ENCODE measurements at places on chromosomes 5 and 9.

DNA sequence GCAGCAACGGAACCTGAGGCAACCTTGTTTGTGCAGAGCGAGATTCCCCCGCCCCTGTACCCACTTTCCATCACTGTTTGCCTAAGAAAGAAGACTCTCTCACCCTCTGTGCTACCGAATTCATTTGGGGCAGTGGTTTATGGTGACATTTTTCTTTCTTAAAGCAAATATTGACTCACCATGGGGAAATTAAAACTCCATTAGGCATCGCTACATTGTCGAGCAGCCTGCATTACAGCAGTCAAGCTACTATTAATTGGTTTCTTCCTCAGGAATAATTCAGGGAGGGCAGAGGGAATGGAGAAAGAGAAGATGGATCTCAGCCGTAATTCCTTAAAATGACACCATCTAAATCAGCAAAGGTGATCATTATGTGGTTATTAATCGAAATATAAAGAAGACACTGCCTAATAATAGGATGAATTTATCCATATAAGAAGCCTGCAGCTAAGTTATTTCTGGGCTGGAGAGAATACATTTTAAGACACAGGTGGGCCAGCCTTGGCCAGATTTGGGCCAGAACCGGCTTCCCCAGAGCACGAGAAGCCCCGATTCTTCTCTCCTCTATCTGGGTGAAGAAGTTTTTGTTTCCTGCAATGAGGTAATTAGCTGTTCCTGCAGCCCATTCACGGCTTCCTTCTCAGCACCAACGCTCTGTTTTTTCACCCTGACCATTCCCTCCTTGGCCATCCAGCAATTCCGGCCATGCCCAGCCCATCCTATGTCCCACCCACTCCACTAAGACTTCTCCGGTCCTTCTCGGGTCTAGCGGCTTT lies 16.8 kb downstream of the CFAP77 start:
- no peak for DNase-seq

DNA sequence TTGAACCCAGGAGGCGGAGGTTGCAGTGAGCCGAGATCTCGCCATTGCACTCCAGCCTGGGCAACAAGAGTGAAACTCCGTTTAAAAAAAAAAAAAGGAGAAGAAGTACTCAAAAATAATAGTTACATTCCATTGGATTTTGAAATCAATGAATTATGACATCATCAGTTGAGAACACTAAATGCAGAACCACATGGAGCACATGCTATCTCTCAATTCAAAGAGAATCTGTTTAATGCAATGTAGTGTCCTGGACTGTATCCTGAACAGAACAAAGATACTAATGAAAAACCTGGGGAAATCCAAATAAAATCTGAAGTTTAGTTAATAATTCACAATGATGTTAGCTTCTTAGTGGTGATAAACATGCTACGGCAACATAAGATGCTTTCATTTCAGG lies 20.3 kb downstream of the CDC14B start:
- no peak for DNase-seq

DNA sequence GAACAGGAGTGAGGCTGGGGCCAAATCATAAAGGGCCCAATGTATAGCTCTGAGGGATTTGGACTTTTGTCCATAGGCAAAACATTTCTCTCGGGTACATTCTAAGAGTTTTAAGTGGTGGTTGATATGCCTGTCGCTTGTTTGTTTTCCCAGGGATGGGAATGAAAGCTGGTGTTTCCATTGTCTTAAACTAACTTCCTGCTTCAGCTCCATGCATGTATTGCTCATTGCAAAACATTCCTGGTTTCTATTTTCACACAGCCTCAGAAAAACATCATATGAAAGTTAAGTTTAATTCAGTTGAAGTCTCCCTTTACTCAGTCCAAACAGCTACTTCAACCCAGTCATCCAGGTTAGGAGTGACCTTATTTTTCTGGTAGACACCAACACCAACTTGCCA lies 235.0 kb downstream of the ACTL7B start:
- peak; percentile 28 for DNase-seq

DNA sequence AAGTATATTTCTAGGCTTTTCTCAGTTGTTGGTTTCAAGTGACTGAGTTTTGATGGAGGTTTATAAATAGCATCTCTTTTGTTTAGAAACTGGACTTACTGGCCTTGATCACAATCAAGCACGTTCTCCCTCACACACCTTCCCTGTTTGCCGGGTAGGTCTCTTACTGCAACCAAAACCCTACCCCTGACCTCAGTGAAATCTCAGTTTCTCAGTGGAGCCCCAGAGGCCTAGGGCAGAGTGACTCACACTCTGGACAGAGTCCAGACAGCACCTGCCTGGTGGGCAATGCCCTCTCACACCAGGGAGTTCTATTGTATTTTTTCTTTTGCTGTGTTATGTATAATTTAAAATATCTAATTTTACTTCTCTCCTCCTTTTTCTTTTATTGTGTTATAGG lies 48.4 kb upstream of the EPB41L4B start:
- DNase-seq = no peak

- DNase-seq = peak; percentile 78
Measured at GRCh38 chr5:137833463-137833862, 34.2 kb upstream of the MYOT start.

- DNase-seq = no peak
Measured at GRCh38 chr5:144356489-144356888, 185.8 kb downstream of the KCTD16 start.

GRCh38 chr9:16099732-16100536 lies 547.1 kb downstream of the CCDC171 start:
- DNase-seq = no peak

GRCh38 chr5:165579911-165580310 lies 2074.5 kb downstream of the MAT2B start:
- DNase-seq = peak; percentile 1

DNA sequence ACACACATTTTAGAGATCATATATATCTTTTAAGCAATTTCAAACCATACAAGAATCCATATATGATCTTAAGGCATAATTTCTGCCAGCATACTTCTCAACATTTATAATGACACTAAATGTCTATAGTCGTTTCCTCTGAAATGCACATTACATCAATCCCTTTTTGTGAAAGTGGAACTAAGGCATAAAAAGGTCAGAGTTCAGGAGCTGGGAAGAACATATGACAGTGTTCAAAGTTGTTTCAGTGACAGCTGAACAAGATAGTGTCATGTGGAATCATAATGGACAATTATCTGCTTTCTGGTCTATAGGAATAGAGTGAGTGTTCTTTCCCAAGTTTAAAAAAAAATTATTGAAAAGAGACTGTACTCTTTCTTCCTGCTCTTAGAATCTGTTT lies 2.4 kb upstream of the MOB3B start:
- no peak for DNase-seq

- DNase-seq = no peak
Measured at GRCh38 chr5:58335518-58335917, 124.4 kb downstream of the PLK2 start.

GRCh38 chr9:35102465-35102768 lies 514 bp downstream of the STOML2 start:
- no peak for DNase-seq

DNA sequence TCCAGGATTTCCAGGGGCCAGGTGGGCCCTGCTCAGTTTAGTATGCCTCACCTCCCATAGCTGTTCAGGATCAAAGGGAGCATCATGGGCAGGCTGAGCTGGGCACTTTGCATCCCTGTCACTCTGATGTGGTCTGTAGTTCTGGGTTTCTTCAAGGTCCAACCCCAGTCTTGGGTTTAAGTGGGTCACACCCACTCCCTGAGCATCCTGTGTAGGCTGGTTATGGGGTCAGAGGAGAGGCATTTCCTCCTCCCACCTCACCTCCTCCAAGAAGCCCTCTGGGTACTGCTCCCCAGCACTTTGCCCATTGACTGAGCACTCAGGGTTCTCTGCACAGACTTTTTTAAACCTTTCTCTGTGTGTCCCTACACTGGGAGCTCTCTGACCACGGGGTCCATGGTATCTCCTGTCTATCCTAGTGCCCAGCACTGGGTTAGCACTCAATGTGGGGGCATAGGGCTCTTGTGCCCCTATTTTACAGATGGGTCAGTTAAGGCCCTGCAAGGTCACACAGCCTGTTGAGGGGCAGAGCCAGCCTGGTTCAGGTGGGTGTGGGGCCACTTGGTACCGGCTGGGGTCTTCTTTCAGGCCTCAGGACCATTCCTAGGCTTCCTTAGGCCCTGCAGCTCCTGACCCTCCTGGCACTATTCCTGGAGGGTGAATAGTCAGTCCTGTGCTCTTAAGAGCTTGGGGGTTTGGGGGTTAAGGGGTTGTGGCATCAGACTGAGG lies 19.0 kb downstream of the CXXC5 start:
- peak; percentile 61 for DNase-seq

GRCh38 chr5:118651002-118651401 lies 337.3 kb downstream of the DTWD2 start:
- no peak for DNase-seq

DNA sequence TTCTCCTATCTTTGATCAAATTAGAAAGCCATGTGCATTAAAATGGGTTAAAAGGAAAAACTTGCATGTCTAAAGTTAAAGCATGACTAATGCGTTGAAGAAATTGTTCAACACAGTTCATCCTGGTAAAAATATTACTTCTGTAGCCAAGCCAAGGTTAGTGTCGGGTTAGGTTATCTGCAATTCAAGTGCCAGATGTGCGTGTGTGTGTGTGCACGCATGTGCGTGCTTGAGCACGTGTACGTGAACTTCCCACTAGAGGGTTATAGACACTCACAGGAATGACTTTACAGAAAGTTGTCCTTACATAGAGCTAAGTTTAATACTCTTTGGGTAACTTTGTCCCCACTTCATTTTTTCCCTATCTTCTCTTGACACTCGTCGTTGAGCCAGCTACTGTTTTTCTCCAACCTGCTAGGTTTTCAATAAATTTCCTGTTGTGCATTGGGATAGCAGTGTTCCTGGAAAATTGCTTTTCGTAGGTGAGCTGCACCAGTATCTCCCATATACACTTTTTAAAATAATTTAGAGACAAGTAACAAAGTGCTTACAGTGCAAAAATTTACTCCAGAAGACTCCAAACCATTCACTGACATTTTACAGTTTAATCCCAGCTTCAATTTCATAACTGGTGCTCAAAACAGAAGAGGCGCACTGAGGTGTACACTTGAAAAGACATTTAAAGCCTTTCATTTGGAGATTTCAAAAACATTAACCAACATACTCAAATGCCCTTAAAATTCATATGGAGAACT lies 353.8 kb downstream of the NFIB start:
- DNase-seq = no peak

- peak; percentile 26 for DNase-seq
Measured at GRCh38 chr5:16899171-16899570, 36.9 kb downstream of the MYO10 start.

- DNase-seq = peak; percentile 42
Measured at GRCh38 chr5:154358516-154359220, 87.1 kb upstream of the SAP30L start.

GRCh38 chr5:72281764-72282499 lies 38.1 kb downstream of the MRPS27 start:
- peak; percentile 62 for DNase-seq

DNA sequence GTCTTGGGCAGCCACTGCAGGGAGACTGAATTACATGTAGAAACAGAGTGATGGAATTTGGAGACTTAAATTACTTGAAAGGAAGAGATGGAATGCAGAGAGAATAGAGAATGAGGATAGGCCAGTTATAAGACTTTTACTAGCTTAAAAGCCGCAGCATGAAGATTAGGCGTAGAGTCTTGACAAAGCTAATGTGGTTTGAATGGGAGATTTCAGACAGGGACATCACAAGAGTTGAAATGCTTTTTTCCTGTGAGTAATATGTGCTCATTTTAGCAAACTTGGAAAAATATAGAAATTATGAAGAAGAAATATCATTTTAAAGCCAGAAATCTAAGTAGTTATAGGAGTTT lies 7.5 kb downstream of the CENPP start:
- DNase-seq = no peak

DNA sequence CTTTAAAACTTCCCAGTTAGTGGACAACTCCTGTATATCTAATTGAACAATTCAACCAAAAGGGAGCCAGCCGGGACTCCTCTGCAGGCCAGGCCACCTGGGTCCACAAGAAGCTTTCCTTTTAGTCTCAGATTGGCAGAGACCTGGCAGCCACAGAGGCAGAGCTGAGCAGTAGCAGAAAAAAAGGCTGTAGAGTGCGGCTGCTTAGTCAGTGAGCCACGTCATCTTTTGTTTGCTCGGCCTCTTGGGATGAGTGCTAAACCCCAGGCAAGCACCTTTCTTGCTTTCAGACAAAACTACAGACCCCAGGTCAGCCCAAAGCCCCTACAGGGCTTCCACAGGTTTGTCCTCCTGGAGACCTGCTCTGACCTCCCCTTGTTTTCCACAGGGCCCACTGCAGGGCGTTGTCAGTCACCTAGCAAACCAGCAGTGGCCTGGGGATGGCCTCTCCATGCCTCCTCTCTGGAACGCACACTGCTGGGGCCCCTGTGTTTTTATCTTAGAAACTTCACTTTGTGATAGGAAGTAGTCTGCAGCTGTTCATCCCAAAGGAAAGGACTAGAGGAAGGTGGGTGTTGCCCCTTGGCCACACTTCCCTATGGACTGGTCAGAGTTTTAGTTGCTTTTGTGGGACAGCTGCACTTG lies 49.9 kb downstream of the SHB start:
- no peak for DNase-seq

DNA sequence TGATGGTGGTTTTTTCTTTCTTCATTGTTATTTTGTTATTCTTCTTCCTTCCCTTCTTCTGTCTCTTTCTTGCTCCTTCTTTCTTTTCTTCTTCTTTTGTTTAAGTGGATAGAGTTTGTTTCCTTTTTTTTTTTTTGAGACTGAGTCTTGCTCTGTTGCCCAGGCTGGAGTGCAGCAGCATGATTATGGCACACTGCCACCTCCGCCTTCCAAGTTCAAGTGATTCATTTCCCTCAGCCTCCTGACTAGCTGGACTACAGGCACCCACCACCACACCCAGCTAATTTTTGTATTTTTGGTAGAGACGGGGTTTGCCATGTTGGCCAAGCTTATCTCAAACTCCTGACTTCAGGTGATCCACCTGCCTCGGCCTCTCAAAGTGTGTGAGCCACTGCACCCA lies 40.3 kb downstream of the JAK2 start:
- DNase-seq = no peak

DNA sequence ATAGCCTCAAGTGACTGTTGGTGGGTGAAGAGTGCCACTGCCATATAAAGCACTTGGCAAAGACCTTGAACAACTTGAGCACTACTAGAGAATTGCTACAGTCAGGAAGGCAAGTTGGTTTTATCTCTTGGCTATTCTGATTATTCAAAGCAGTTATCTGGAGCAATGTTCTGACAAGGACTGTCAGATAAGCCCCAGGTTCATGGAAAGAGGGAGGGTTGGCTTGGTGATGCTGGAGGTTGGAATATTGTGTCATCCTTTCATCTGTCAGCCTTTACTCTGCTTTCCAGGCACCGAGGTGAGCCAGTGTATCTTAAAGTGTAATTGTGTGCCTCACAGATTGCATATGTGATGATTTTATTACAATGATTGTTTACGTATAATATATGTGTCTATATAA lies 548.4 kb upstream of the ZNF608 start:
- DNase-seq = peak; percentile 70

GRCh38 chr9:115964710-115965347 lies 188.8 kb upstream of the PAPPA start:
- DNase-seq = no peak

GRCh38 chr9:78860801-78861475 lies 564.0 kb downstream of the PSAT1 start:
- DNase-seq = peak; percentile 78
